ENCODE measurements at places on chromosomes 7 and 10.

DNA sequence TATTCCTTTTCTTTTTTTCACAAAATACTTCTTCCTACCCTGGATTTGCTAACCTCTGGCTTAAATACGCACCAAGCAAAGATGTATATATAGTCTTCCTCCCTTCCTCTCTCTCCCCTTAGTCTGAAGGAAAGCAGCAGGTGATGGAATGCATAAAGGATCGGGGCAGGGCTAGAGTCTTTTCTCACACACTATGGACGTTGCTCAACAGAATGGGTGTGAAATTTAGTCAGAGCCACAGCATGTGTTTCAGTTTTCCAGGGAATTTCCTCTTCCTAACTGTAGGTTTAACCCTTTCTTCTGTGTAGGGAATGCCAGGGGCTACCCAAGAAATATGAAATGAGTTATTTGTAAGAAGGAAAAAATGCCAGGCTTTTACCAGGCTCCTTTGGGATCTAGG lies 71.4 kb upstream of the NFKB2 start:
- no peak for DNase-seq

GRCh38 chr7:29381206-29382094 lies 182.2 kb upstream of the PRR15 start:
- DNase-seq, result no peak

GRCh38 chr10:81911328-81911727 lies 36.3 kb downstream of the NRG3 start:
- no peak for DNase-seq

DNA sequence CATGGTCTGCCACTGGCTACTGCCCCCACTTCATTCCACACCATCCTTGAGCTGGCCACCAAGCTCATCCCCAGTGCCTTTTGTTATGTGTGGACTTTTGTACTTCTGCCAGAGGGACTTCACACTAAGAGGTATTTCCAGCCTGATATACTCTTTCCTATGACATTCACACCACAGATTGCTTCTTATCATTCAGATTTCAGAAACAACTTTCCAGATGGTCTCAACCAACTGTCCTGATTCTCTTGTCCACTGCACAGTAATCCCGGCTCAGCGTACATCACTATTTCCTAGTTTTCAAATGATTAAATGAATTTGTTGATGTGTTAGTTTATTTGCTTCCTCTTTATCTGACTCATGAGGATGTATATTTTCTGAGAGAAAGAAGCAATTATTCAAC lies 7.1 kb downstream of the CDC14C start:
- no peak for DNase-seq

GRCh38 chr7:98671733-98672331 lies 54.7 kb downstream of the NPTX2 start:
- DNase-seq, result no peak

DNA sequence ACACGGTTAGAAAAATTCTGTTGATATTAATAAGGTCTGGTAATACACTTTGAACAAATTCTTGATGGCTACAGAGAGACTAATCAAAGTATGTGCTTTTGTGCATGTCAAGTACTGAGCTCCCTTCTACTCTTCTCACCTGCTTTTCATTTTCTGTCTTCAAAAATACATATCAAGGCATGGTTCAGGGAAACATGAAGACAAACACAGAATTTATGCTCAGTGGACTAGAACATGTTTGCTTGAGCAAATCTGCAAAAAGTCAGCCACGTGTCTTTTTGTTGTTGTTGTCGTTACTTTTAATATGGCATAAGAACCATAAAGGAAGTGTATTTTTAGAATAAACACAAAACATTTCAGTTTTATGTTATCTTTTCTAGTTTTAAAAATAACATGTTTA lies 21.9 kb downstream of the CDK13 start:
- DNase-seq, result no peak
